ENCODE measurements at places on chromosomes 5 and 9.
A peak's percentile ranks its signal among the peaks of the same experiment; 100 is the strongest.

- DNase-seq = no peak
Observed at GRCh38 chr9:71485326-71485725, 283.0 kb downstream of the CEMIP2 start.

GRCh38 chr5:77167063-77167462, 43.4 kb upstream of the PDE8B start:
- DNase-seq = no peak

DNA sequence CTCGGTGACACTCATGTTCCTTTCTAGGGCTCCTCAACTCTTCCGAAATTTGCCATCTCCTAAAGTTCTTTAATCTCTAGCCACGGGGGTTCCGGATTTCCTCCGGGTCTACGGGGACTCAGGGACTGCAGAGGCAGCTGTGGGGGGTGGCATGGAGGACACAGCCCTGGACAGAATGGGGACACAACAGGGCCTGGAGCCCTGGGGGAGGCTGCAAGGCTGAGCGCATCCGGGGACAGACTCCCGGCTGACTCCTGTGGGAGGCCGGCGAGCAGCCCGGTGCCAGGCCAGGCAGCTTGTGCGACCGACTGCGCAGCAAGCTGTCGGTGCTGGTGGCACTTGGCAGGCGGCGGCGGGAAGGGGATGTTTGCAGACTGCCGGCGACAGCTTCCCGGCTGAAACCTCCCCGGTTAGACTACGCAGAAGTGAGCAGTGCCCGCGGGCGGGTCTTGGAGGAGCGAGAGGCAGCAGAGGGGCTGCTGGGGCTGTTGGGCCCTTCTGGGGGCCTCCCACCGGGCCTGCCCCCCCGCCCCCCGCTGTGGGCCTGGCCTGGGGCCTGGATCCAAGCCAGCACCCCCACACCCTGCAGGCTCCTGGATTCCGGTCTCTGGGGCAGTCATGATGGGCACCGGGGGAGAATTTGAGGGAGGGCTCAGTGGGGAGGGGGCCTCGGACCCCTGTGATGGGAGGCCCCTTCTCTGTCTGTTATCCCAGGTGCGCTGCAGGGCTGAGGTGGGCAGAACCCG, 28.7 kb upstream of the UBAC1 start:
- DNase-seq = peak; percentile 76

DNA sequence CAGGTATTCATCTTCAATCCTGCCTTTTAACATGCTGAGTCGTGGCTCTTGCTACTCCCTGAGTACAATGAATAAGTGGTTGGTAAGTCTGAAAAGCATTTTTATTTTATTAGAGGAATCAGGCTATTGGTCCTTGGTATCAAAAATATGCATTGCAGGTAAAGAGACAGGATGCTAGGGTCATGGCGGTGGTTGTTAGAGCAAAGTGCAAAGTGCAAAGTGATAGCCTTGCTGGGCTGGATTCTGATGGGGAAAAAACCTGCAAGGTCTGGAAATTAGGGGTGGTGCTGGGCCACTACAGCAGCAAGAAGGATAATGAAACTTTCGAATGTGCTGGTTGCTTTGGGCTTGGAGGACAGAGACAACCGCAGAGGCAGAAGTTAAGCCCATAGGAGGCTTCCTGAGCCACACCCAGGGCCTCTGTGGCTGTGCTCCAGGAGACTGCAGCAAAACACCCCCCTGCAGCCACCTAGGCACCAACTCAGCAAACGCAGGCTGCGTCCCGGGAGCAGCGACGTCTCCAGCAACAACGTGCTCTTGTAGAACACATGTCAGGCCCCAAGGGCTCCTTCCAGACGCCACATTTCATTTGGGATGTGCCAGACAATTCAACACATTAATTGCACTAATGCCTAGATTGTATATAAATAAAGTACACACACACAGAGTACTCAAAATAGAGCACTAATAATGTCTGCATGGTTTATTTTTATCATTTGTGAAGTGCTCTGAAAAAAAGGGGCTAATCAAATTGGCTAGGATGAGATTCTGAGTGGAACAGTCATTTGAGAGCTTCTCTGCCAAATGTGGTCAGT, 149.8 kb upstream of the RAPGEF1 start:
- no peak for DNase-seq

- DNase-seq = no peak
Observed at GRCh38 chr5:149007174-149007573, 55.7 kb downstream of the SH3TC2 start.

DNA sequence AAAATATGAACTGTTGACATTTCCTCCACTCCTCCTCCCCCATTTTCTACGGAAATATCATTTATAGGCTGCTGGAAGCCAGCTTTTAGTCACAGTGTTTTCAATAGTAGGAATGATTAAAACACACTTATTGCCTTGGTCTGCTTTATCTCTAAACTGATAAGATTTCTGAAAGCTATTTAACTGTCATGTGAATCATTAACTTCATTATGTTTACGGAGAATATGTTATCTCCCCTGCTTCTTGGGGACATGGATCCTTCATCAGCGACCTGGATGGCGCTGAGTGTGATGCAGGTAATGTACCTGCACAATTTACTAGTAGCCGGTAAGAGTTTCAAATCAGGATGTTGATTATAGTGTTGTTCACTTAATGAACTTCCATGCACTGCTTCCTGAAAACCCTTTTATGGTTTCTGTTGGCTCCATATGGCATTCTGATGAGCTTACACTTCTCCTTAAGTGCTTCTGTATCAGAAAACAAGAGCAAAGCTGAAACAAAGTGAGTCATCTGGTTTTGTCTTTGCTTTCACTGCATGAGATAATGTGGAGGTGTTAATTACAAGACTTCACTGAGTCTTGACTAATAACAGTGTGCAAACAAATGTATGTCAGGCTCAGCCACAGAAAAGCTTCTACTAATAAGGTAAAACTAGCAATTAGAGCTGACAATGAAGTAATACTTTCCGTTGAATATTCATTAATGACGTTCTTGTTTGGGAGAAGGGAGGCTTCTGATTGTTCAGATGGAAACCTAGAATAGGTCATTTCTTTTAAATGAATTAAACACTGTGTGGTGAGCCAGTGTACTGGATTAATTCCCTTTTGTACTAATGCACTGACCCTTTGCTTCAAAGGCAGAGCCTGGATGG, 162.4 kb upstream of the ZNF608 start:
- peak; percentile 48 for DNase-seq

GRCh38 chr5:989961-990530, 18.6 kb upstream of the NKD2 start:
- DNase-seq = no peak

- no peak for DNase-seq
Observed at GRCh38 chr5:134451936-134452505, 40.3 kb upstream of the CDKN2AIPNL start.

DNA sequence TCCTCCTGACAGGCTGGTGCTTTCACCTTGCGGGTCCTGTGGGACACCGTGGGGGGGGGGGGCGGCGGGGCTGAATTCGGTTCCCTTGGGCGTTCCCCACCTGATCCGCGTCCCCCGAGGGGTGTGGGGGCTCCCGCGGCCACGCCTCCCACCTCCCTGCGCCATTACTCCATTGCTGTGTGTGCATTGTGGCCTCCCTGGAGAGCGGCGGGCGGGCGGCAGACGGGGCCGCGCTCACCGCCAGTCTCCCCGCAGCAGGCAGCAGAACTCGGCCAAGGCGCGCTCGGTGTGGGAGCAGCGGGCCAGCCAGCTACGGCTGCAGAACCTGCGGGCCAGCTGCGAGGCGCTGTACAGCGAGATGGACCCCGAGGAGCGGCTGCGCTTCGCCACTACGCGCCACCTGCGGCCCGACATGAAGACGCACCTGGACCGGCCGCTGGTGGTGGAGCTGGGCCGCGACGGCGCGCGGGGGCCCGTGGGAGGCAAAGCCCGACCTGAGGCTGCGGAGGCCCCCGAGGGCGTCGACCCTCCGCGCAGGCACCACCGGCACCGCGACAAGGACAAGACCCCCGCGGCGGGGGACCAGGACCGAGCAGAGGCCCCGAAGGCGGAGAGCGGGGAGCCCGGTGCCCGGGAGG, 145.3 kb downstream of the CACNA1B start:
- DNase-seq = peak; percentile 43

GRCh38 chr5:179311581-179311980, 33.7 kb downstream of the ADAMTS2 start:
- DNase-seq = no peak

DNA sequence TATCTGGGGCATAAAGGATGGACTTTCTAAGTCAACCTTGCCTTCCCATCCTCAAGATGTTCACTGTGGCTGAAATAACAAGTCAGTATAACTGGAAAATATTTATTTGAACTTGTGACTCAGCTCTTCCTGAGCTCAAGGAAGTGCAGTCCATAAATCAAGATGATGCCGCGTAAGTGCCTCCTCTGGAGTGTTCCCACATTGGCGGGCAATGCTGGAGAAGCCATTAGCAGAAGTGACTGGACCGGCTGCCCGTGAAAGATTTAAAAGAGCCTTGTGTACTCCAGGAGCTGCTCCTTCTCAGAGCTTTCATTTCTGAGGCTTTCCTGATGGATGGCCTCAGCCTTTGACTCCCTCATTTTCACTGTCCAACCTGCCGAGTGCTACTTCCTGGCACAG, 17.4 kb downstream of the TMOD1 start:
- DNase-seq = no peak

DNA sequence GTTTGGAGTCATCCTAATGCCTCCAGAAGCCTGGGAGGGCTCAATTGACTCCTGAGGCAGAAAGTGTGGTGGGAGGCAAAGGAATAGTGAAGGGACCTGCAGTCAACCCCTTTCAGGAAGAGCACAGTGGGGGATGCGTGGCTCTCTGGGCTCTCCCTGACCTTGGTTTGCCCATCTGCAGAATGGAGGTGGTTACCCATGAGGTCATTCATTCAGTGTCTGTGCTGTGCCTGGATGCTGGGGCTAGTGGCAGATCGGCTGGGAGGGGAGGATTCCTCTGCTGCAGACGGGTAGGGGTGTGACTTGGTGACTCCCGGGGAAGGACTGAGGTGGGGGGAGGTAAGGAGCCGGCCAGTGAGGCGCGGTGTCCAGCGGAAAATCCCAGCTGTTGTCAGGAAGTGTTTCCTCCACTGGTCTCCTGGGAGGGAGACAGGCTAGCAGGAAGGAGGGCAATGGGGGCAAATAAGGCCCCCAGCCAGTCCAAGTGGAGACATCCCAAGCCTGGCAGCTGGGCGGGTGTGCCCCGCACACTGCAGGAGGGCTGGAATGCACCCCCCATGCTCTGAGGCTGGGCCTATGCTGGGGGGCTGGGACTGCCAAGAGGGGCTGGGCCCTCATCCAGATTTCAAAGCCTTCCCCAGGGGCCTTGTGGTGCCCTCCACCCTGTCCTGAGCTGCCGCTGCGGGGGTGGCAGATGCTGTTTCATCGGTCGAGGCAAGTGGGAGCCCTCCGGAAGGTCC, 10.9 kb downstream of the CXXC5 start:
- peak; percentile 37 for DNase-seq

DNA sequence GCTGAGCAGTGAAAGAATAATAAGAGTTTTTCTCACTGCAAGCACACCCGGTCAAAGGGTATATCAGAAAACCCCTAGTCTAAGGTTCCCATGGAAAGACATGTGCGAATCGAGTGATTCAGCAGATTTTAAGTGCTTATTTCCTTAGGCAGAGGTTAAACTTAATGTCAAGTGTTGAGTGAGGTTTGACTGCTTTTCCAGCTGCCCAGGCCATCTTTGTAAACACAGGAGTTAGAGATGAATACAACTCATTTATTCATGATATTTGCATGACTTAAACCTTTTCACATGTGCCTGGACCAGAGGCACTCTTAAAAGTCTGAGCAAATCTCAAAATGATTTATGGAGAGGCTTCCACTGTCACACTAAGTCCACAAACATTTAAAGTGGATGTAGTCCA, 137.8 kb upstream of the RGMB start:
- DNase-seq = no peak

DNA sequence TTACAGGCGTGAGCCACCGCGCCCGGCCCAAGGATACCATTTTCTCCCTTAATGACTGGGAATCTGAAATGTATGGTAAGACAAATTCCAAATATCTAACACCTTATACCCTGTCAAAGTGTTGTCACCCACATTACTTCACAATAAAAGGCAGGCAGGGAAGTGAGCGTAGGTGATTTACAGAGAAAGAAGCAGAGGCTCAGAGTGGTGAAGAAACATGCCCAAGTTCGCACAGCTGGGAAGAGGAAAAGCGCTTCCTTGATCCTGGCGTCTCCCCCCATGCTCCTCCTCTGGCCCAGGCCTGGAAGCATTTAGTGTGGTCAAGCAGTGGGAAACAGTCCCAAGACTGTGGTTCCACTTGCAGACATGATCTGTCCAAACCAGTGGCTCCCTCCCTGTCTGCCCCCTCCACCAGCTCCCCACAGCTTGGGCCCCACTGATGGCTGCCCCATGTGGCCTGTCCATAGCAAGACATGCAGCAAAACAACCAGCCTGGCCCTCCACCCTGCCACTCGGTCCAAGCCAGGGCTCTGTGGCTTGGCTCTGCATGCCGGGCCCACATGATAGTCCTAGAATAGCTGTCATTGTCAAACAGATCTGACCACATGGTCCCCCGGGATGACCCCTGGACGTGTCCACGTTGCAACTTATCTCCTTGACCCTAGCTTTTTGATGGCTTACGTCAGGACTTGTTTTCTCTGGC, 107.2 kb downstream of the TTLL11 start:
- DNase-seq = no peak

- no peak for DNase-seq
Observed at GRCh38 chr5:39440958-39441624, 16.3 kb upstream of the DAB2 start.

GRCh38 chr9:137547687-137548543, 2.3 kb downstream of the PNPLA7 start:
- DNase-seq = no peak

GRCh38 chr9:88574953-88575352, 40.0 kb downstream of the NXNL2 start:
- DNase-seq = peak; percentile 14

GRCh38 chr9:80134487-80134886, 562.7 kb downstream of the TLE4 start:
- no peak for DNase-seq

GRCh38 chr5:8844206-8844605, 701.7 kb downstream of the SEMA5A start:
- DNase-seq = no peak

DNA sequence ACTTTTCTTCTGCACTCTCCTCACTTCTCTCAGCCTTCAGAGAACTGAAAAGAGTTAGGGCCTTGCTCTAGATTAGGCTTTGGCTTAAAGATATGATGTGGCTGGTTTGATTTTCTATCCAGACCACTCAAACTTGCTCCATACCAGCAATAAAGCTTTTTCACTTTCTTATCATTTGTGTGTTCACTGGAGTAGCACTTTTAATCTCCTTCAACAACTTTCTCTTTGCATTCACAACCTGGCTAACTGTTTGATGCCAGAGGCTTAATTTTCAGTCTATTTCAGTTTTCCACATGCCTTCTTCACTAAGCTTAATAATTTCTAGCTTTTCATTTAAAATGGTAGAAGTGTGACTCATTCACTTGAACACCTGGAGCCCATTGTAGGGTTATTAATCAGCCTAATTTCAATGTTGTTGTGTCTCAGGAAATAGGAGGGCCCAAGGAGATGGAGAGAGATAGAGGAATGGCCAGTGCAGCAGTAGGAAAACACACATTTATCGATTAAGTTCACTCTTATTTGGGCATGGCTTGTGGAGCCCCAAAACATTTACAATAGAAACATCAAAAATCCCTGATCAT, 5.9 kb downstream of the ATPSCKMT start:
- no peak for DNase-seq

GRCh38 chr9:131752231-131752884, 12.5 kb upstream of the RAPGEF1 start:
- DNase-seq = no peak

- DNase-seq = no peak
Observed at GRCh38 chr5:171701100-171701541, 84.5 kb upstream of the SMIM23 start.

Measured in brain (organoid and tissue), 16 donors.